H4 (cell line): ENCODE measurements at places on chromosomes 5 and 9. TPM values are rescaled to one million over a fixed set of nuclear protein-coding genes. Genes with fewer than 3 reads are reported as not detected.

DNA sequence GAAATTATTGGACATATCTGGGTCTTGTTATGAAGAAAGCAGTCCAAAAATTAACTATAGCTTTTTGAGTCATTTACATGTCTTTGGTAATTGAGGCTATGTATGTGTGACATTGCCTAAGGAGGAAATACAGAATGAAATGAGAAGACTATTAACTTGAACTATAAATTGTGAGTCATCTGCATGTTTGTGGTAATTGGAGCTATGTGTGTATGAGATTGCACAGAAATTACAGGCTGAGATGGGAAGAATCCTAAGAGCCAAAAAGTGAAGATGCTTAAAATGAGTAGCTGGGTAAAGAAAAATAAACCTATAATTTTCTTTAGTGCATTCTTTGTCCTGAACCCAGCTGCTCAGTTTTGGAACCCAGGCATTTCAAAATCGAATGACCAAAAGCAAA, 747.6 kb upstream of the EDIL3 start:
- peak; percentile 41 for DNase-seq

GRCh38 chr9:99057665-99058625, 47.0 kb upstream of the TGFBR1 start:
- peak; percentile 86 for DNase-seq

GRCh38 chr5:148639081-148639480, 15.2 kb downstream of the HTR4 start:
- no peak for DNase-seq

- DNase-seq, result no peak
Measured at GRCh38 chr5:163437011-163437308, 435 bp upstream of the CCNG1 start.

DNA sequence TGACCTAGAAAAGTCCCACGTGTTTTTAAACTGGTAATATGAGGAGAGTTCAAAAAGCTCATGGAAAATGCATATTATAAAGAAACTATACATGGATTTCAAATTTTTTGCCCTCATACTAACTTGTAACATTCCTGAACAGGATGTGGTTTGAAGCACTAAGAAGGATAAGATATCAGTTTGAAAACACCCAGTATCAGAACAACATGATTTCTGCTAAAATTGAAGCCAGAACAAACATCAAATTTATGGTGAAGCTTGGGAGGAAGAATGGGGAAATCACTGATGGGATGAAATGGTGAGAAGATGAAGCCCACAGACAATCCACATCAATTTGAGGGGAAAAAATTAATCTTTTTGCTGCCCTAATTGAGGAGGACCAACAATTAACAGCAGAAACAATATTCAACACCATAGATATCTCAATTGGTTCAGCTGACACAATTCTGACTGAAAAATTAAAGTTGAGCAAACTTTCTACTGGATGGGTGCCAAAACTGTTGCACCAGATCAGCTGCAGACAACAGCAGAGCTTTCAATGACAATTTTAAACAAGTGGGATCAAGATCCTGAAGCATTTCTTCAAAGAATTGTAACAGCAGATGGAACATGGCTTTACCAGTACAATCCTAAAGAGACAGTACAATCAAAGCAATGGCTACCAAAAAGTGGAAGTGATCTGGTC, 113.2 kb upstream of the SNX2 start:
- DNase-seq, result no peak

DNA sequence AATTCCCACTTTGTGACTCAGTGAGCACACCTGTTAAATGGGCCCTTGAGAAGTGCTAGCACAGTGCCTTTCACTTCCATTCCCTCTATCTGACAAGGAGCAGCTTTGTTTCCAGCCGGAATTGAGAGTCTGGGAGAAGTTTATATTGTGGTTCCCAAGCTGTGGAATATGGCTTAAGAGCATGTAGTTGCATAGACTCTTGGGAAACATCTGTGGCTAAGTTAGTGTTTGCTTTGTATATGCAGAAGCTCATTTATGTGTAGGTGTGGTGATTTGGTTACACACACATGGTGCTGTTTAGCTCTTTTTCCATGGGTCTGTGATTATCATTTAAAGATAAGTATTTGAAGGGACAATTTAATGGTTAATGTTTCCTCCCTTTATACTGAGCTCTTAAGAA, 110.5 kb upstream of the HMHB1 start:
- peak; percentile 85 for DNase-seq

DNA sequence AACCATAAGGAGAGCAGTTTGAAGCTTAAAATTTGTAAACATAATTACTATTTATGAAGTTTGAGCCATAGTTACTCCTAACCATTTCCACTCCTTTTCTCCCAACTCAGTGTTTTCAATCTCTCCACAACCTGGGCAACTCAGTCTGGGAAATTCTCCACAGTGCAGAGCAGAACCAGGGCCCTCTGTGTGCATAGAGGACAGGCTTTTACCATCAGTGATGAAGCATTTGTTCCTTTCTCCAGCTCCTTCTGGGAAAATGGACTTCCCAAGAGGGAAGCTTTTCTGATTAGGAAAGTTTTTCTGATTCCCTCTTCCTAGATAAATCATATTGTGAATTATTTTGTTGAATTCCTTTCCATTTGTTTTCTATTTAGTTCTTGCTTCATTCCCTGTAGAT, 132.3 kb upstream of the MPDZ start:
- no peak for DNase-seq

DNA sequence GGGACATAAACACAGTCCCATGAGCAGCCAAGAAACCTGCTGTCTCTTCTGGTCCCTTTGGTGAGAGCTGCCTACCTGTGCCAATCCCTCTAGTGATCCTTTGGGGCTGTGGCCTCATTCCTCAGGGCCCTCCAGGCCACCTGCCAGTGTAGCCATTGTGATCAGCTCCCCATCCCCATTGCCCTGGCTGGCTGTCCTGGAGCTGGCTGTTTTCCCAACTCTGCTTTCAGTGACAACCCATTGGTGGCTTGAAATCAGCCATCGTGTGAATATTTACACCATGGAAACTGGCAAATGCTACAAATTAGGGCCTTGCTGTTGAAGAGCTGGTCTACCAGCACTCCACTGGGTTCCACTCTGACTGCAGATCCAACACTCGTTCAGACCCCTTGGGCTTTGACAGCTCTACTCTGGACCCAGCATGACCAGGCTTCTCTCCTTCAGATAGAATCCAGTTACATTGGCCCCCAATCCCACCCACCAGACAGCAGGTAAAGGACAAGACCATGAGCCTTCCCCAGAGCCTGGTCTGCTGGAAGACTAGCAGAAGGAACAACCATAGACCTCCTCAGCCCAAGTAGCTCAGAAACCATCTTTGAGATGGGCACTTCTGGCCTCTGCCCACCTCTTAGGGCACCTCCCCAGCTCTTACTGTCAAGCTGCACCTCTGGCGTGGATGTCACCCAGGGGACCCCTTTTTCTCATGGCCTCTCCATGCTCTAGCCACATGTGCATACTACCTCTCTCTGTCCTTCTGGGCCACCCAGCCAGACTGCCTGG, 69.2 kb upstream of the NEK6 start:
- DNase-seq, result no peak

DNA sequence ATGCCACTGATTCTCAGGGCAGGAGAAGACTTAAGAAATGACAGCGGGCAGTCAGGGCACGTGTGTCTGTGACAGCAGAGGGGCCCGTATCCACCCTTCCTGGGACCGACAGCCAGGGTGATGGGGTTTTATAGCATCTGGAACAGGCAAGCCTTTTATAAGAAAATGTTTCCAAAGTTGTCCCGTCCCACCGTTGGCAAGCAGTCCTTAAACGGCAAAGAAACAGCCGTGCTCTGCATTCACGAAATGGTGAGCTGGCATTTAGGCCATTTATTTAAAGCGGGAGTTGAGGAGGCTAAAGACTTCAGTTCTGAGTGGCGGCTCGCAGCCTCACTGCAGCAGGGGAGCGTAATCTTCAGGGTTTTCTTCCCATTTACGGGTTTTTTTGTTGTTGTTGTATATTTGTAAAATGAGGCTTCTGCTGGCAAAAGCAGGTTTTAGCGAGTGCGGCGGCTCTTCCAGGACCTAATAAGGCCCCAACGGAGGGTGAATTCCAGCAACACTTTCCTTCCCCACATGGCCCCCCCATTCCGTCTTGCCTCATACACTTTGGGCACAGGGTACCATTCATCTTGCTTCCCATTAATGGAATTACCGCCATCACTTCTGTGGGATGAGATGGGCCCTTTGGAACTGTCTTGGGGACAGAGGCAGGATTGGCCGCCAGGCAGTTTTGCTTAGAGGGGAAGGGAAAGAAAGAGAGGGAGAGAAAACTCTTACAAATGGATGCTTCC, 15.8 kb downstream of the NEK6 start:
- DNase-seq, result no peak

DNA sequence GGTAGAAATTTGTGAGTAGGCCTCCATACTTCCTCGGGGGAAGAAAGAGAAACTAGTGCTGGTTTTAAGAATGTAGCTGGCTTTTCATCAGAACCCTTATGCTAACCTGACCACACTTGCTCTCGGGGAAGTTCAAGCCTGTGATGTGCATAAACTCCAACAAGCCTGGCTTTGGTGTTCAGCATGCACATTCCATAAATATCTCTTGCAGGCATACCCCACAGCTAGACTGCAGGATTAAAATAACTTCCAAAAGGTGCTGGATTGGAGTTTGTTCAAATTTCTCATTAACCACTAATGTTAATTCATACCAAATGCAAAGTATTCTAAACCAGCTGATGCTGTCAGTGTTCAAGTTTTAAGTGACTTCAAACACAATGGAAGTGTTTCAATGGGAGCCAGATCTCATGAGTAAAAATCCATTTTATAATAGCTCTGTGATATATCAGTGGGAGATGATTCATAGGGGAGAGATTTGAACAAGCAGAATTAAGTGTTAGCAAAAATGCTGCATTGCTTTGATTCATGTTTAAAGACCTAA, 79.4 kb downstream of the NPR3 start:
- DNase-seq, result no peak

- DNase-seq, result no peak
Measured at GRCh38 chr5:172178991-172179989, 8.7 kb downstream of the STK10 start.

DNA sequence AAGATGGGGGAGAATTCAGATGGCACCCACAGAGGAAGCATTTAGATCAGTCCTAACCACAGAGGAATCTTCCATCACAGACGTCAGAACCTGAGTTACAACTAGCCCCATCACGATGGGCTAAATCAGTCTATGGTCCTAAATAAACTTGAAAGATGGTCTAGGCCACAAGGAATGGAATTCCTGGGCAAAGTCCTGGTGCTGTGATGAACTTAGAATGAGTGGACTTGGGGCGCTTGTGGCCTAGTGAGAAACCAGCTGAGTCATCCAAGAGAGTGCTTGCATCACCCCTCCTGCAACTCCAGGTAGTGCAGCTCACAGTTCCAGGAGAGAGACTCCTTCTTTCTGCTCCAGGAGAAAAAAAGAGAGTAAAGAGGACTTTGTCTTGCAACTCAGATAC, 722.9 kb upstream of the RGMB start:
- DNase-seq, result peak; percentile 67

GRCh38 chr5:148397968-148398595, 14.3 kb downstream of the FBXO38 start:
- DNase-seq, result no peak

DNA sequence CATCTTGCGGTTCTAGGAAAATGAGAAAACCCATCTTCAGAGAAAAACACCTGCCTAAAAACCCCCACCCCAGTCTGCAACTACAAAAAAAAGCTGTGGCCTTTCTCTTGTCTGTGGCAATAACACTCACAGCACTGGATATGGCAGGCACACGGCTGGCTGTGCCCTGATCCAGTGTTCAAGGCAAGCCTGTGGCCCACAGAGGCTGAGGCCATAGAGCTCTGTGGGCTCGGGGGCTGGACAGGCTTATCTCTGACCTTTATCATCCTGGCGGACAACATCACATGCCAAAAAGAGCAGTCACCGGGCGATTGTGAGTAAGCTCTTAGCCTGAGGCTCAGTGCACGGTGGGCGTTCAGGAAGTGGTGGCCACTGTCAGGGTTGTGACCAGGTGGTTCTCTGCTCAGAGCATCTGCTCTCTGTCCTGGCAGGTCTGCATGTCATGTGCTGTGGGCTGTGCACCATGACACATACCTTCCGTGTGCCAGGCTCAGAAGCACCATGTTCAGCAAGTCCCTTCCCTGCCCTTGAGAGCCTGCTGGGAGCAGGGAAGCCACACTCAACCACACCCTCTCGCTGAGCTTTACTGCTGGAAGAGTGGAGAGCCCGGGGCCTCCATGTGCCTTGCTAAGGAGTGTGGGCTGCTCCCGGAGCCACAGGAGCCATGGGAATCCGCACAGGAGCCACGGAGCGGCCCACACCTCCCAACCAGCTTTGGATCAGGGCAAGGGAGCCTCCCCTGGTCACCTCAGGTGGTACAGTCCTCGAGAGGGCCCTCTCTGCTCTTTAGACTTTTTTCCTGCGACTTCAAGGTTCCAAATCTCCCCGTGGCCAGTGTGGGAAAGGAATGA, 34.6 kb upstream of the WDR38 start:
- peak; percentile 77 for DNase-seq

- no peak for DNase-seq
Measured at GRCh38 chr9:137634016-137634415, 15.2 kb downstream of the EHMT1 start.

- no peak for DNase-seq
Measured at GRCh38 chr5:28084069-28084468, 1045.7 kb upstream of the CDH9 start.

GRCh38 chr9:19379697-19380046, 364 bp downstream of the RPS6 start:
- no peak for DNase-seq

DNA sequence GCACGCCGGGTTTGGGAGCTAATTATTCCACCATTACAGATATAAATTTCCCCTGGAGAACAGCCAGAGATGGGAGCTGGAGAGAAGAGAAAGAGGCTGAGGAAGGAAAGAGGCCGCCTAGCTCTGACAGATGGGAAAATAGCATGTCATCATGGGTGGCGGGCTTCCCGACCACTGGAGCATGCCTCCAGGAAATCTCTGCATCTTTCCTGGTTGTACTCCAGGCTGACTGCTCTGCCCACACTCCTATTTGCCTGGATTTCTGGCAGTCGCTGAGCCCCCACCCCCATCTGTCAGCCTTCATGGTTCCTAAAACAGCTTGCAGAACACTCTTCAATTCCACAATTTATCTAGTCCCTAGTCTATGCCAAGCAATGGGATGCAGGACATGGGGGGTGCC, 14.3 kb upstream of the GABRP start:
- no peak for DNase-seq

GRCh38 chr5:164497311-164498064, 992.1 kb downstream of the MAT2B start:
- DNase-seq, result no peak

DNA sequence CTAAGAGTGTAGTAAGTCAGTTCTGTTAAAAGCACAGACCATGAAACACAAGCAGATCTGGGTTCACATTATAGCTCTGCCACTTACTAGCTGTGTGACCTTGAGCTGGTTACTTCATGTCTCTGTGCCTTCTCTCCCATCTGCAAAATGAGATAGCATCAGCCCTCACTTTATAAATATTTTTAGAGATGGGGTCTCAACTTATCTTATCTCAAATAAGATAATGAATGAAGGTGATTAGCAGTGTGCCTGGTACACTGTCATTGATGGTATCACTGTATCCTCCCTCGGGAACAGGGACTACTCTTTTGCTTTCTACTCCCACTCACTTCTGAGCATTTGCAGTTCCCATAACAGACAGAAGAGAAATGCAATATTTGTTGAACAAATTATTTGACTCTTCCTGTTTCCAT, 52.4 kb downstream of the GALNT10 start:
- DNase-seq, result no peak

The TMOD1 gene
- 1.3 and 1.8 TPM in 2 replicates for total RNA-seq

The LHX2 gene
- 2.2 and 8.5 TPM in 2 replicates for total RNA-seq

The C5orf63 gene
- not detected in 2 replicates for total RNA-seq

The LPAR1 gene
- total RNA-seq, result 6.8 and 11.5 TPM in 2 replicates

The EGFLAM gene
- 0.06 and 1.1 TPM in 2 replicates for total RNA-seq

The ADRB2 gene
- total RNA-seq, result 0.37 and 1.2 TPM in 2 replicates

The GRIA1 gene
- not detected in 2 replicates for total RNA-seq

The UQCRQ gene
- total RNA-seq, result 534 and 752 TPM in 2 replicates

The SLC6A7 gene
- not detected in 2 replicates for total RNA-seq
